RWPE1 (cell line): ENCODE measurements at places on chromosomes 4 and X.

DNA sequence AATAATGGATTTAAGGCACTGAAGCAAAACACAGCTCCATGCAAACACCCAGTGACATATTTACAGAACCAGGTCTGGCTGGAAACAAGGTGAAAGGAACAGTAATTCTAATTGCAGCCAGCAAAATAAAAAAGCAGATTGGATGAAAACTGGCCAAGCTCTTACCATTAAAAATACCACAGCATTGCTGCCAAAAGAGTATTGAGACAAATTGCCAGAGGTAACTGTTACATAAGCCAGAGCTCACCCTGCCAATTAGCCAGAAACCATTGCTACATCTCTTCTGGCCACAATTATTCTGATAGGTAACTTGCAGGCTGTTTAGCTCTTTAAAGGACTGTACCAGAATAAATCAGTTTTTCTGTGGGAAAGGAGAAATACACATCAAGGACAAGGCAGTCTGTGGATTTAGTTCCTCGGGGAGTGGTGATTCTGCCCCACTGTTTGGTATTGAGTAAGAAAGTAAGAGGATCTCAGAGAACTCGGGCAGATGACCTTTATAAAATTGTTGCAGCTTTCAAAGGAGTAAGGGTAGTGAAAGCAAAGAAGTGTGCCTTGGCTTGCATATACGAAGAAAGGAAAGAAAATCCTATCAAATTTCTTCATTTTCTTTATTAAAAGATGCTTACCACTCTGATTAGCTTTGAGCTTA is 369.5 kb downstream of the PPP3CA start:
- DNase-seq = no peak

DNA sequence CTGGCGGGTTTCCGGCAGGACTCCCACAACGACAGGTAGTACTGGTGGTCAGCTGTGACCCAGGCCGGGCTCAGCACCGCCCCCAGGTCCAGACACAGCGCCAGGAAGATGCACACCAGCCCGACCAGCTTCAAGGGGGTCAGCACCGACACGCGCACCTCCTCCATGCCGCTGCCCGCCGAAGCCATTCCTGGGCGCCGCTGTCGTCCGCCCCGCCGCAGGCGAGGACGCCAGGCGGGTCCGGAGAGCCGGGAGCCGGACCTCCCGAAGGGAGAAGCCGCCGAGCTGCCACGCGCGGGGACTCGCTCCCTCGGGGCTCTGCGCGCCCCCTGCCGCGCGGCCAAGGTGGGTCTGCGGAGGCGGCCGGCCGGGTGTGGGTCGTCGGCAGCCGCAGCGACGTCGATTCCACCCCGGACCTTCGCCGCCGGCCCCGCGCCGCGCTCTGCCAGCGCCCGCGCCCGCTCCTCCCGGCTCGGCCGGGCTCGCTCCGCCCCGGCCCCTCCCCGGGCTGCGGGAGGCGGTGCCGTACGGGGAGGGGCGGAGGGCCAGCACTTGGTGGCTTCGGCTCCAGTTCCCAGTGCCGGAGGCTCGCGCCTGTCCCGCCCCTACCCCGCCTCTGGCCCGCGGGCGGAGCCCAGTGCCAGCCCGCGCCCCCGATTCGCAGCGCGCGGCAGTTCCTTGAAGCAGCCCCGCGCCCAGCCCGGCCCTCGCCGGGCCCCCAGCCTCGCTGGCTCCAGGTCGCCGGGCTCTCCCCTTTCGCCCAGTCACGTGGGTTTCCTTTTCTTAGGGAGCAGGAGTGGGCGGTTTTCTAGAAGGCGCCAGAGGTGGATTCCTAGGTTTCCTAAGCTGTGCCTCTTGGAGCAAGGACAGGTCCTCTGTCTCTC is at the start of gene TMEM47:
Gene TMEM47, minus strand, starts transcription at position 444 of the 884 bp plus-strand sequence. Its CDS starts 256 bp downstream, at position 188.
- peak; percentile 28 for DNase-seq

GRCh38 chrX:135974279-135974856 is 580 bp upstream of the MMGT1 start:
- no peak for DNase-seq

GRCh38 chrX:134426281-134426680 is 33.7 kb upstream of the HPRT1 start:
- DNase-seq = no peak

- no peak for DNase-seq
These were observed 410.0 kb upstream of the NR3C2 start for GRCh38 chr4:148852092-148852699.

DNA sequence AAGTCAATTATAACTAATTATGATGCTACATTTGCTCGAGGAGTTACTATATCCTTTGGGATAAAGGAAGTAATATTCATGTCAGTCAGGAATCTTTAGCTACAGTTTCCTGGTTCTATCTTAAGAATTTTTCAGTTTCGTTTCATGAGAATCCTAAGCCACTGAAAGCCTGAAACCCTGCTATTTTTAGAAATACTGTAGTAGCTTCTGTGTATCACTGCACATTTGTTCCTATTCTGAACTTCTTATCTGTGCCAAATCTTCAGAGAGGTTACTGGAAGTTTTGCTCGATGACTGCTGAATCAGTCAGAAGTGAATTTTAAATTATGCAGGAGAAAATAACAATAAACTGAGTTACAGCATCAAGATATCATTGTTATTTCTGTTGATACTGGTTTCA is 249.2 kb downstream of the TENM3 start:
- no peak for DNase-seq

GRCh38 chrX:43664708-43665107 is 8.6 kb downstream of the MAOA start:
- no peak for DNase-seq

GRCh38 chrX:74389016-74389722 is 32.1 kb upstream of the SLC16A2 start:
- no peak for DNase-seq

- no peak for DNase-seq
These were observed 51.1 kb upstream of the UNC5C start for GRCh38 chr4:95599777-95600400.

DNA sequence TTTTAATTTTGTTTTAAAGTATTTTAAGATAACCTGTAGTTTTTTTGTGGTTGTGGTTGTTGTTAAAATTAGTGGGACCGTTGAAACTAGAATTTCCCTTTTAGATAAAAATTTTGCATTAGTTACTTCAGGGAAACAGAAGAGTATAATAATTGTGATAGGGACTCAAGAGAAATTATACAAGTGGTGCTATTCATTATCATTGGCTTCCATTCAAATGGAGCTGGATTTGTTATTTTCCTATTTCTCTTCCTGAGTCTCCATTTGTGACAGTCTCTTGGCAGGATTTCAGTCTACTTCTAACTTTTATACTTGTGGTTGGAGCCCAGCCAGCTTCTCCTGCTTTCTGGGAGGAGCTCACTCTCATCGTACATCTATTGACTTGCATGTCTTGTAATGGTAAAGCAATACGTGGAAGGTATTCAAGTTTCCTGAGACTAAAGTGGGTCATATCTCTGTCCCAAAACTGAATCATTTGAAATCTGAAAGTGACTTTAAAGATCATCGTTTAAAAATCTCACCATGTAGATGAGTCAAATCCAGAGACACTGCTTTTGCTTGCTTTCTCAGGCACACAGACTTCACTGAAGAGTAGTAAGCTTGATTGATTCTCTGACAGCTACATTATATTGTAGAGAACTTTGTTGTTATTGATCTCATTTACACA is 155.8 kb downstream of the RPA4 start:
- DNase-seq = no peak

DNA sequence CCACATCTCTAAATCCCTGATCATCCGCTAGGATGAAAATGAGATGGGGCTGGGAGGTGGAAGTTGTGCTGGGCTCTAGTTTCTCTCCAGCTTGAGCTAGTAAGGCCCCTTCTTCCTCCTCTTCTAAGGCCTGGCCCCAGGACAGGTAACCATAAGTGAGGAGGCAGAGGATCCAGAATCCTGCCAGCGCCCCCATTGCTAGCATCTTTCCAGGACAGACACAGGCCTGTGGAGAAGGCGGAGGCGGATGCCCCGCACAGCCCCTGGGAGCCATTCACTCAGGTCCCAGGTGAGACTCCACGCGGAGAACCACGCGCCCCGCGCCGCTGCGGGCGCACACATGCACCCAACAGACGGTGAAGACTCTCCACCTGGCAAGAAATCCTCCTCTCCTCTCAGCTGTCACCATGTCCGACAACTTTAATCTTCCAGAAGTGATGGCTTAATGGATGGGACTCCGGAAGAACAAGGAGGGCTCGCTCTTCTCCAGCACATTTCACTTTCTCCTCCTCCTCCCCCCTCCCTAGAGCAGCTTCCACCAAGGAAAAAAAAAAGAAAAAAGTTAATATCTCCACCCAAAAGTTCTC is 793 bp downstream of the ARSJ start:
- DNase-seq = peak; percentile 38

DNA sequence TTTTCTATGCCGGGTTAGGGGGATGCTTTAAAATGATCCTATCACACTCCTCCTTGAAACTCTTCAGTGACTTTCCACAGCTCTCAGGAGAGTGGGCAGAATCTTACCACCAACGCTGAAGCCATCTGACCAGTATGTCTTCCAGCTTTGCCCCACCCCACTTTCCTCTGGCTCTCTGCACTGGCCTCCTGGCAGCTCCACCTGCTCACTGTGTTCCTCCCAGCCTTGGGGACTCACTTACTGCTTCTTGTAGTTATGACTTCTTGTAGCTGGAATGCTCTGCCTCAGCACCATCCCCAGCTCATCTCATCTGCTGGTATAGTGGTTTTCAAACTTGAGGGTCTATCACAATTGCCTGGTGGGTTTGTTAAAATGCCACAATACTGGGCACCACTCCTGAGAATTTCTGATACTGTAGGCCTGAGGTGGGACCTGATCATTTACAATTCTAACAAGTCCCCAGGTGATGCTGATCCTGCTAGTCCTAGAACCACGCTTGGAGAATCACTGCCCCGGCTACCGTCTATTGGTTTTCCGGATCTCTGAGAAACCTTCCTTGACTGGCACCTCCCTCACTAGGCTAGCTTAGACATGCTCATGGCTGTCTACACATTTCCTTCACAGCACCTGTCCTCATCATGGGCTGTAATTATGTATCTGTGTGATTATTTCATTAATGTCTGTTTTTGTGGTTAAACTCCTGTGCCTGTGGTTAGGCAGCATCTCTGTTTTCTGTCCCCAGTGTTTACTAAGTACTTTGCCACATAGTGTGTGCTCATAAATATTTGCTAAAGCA is 152.2 kb downstream of the MGST2 start:
- no peak for DNase-seq

GRCh38 chrX:131187206-131187605 is 101.9 kb downstream of the IGSF1 start:
- no peak for DNase-seq

DNA sequence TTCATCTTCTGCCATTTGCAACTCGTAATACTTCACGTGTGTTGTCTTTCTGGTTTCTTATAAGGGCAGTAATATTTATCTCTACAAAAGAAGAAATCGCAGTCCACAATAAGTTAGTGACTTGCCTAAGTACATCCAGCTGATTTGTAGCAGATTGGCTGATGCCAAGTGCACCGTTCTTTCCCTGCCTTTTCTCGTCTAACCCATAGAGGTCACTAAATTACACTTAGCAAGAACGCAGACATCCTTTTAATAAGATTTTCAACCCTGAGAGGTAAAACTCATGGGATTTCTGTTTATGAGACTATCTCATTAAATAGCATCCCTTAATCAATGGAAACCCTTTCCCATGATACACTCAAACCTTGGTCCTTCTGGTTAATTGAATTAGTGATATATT is 408.6 kb upstream of the ACTRT1 start:
- no peak for DNase-seq

DNA sequence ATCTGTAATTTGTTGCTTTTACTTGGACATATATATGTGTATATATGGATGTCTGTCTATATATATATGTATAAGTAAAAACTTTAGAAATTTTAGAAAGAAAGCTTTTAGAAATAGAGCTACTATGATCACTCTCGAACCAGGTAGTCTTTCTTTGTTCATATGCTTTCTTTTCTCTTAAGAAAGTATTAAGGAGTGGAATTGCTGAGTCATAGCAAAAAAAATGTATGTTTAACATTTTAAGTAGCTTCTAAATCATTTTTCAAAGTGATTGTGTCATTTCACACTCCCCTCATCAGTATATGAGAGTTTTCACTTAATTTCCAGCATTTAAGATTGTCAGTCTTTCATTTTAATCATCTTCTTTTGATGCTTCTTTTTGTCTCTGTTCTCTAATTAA is 447.9 kb upstream of the TECRL start:
- DNase-seq = no peak

DNA sequence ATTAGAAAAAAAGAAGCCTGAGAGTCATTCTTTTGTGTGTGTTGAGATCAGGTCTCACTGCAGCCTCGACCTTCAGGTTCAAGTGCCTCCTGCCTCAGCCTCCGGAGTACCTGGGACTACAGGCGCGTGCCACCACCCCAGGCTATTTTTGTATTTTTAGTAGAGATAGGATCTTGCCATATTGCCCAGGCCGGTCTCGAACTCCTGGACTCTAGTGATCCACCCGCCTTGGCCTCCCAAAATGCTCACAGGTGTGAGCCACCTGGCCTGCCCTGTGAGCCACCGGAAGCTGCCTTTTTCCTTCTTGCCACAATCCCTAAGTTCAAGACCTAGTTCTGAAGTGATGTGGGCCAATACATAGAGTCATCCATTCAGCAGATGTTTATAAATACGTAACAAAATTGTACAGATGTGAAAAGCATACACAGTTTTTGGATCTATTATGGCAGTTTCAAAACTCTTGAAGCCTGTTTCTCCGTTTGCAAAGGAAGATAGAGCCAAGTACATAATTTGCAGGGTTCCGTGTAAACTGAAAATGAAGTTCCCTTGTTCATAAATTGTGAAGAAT is 536 bp upstream of the CTSO start:
- DNase-seq = no peak

- DNase-seq = no peak
These were observed 16.9 kb upstream of the OCIAD1 start for GRCh38 chr4:48813964-48814363.

GRCh38 chr4:83852085-83852451 is 316.2 kb downstream of the GPAT3 start:
- peak; percentile 30 for DNase-seq

DNA sequence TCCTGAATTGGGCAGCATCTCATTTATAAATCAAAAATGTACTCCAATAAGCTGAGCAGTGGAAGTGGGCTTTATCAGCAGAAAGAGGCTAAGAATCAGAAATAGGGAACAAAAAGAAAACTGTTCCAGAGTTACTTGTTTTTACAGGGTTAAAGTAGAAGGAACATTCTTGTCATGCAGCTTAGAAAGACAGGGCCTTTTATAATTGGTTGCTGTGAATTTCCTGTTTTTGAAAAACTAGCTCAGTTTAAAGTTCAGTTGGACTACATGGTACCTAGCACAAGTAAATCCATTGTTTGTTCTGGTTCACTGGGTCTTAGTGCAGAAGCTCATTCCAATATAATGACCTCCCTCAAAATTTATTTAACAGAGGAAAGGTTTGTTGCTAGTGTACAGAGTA is 200.8 kb downstream of the GRIA2 start:
- DNase-seq = no peak

GRCh38 chrX:21800344-21800770 is 39.1 kb upstream of the MBTPS2 start:
- no peak for DNase-seq

- no peak for DNase-seq
These were observed 3.5 kb upstream of the CDKL2 start for GRCh38 chr4:75633846-75634245.

GRCh38 chrX:152896450-152896849 is 1.4 kb upstream of the ZNF185 start:
- no peak for DNase-seq

- DNase-seq = peak; percentile 59
These were observed 389.0 kb upstream of the ZFP42 start for GRCh38 chr4:187606581-187606980.
